Inflammatory macrophage treated with lipopolysaccharide for 1 hour (primary cell): ENCODE measurements at places on chromosomes 16 and 17.

- DNase-seq = peak; percentile 52
Measured at GRCh38 chr17:7444682-7445618, at the start of gene CHRNB1. CHRNB1 (plus strand) TSS chr17:7445061; CDS start chr17:7445128, 67 bp downstream.

GRCh38 chr17:44578947-44579346 lies 21.7 kb downstream of the FZD2 start:
- DNase-seq = no peak

DNA sequence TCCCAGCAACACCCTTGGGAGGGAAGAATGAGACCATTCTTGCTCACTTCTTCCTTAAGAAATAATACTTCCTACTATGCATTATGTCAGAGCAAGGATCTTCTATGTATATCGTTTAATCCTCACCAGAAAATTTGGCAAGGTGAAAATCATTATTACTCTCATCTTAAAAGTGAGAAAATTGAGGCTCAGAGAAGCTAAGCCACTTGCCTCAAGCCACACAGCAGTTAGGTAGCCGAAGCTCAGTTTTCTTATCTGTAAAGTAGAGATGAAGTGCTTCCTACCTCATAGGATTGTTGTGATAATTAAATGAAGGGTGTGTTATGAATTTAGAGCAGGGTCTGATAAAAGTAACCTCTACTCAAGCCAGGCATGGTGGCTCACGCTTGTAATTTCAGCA lies 368.9 kb upstream of the ASIC2 start:
- DNase-seq = no peak

DNA sequence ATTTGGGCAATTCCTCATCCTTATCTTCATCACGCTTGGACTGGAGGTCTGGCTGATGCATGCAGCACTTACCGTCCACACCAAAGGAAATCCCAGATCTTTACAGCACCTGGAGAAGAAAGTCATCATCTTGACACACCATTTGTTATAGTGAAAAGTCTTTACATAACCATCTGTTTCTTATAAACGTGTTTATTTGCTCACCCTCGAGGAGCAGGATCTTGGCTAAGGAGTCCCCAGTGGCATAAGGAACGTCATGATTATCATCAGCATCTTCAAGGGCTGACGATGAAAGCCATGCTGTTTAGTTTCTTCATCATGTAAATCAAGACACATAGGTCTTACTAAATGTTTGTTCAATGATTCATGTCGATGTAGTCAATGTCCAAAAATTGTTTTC lies 248.8 kb upstream of the ELAC2 start:
- DNase-seq = no peak

DNA sequence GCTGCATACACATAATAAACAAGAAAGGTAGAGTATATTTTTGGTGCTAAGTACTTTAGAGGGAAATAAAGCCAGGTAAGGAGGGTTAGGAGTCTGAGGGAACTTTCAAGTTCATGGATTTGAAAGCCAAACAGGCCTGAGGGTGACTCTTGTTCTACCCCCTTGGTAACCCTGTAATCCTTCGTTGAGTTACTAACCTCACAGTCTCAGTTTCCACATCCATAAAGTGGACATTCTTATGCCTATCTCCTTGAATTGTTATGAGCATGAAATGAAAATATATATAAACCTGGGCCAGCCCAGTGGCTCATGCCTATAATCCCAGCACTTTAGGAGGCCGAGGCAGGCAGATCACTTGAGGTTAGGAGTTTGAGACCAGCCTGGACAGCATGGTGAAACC lies 22.4 kb downstream of the PECAM1 start:
- DNase-seq = no peak

- DNase-seq = no peak
Measured at GRCh38 chr16:74033441-74033995, 263.1 kb upstream of the PSMD7 start.

GRCh38 chr16:1078579-1079021 lies 6.1 kb downstream of the SSTR5 start:
- no peak for DNase-seq

GRCh38 chr16:71610936-71611871 lies 14.8 kb upstream of the MARVELD3 start:
- peak; percentile 29 for DNase-seq

DNA sequence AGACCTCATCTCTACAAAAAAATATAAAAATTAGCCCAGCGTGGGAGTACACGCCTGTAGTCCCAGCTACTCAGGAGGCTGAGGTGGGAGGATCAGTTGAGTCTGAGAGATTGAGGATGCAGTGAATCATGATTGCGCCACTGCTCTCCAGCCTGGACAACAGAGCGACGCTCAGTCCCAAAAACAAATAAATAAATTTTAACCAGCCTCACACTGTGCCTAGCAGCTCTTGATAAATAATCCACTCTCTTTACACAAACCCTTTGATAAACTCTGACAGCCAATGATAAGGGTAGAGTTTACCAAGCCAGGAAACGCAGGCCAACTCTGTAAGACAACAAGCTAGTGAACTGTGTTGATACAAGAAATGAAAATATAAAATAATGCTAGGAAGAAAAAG lies 32.7 kb downstream of the LITAF start:
- DNase-seq = peak; percentile 16

DNA sequence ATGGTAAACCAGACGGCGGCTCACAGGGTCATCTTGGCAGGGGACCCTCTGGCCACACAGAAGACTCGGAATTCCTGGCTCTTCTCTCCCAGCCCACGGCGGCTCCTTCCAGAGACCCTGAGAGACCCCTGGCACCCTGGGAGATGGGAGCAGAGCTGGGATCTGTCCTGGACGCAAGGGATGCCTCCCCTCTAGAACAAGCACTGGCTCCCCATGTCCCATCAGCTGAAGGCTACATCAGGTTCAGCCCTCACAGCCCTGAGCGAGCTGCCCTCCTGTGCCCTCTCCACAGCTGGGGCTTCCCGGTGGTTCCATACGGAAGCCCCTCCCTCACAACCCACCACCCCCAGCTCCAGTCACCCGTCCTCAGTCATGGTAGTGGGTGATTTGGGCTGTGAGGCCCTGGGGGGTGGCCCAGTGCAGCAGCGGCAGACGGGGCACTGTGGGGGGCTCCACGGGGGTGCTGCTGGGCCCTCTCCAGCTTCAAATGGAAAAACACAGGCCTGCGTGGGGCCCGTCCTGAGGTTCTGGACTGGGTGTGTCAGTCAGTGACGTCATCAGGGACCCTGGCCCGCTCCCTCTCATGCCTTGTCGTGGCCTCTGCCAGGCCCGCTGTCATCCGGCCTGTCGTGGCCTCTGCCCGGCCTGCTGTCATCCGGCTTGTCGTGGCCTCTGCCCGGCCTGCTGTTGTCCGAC lies 13.0 kb upstream of the CBFA2T3 start:
- no peak for DNase-seq

DNA sequence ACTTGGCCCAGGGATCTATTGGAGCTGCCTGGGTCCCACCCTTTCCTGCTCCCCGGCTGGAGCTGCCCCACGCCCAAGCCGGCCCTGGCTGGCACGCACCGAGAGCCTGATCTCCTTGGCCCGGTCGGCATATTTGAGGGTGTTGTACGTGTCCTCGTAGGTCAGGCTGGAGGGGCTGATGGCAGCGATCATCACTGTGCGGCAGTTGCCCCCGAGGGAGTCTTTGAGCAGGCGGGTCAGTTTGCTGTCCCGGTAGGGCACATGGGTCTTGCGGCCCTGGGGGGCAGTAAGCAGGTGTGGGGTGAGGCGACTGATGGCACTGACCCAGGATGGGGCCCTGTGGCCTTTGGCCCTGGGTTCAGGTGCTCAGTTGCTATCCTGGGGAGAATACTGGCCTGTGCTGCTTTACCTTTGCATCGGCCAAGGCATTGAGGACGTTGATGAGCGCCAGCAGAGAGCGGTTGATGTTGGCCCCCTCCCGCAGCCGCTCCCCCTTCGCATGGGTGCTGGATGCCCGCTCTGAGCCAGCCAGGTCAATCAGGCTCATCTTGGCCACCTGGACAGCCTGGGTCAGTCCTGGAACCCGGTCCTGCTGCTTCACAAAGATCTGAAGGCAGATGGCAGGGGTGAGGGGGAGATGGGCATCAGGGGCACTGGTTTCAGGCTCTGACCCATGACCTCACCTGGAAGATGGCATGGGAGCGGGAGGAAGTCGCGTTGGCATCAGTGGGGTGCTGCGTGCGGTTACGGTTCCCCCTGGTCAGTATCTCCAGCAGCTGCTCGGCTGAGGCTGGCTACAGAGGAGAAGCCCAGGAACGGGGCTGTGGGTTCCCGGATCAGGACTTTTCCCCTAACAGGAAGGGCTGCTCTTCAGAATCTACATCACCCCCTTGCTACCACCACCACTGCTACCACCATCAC lies 13.5 kb downstream of the KIF18B start:
- no peak for DNase-seq

DNA sequence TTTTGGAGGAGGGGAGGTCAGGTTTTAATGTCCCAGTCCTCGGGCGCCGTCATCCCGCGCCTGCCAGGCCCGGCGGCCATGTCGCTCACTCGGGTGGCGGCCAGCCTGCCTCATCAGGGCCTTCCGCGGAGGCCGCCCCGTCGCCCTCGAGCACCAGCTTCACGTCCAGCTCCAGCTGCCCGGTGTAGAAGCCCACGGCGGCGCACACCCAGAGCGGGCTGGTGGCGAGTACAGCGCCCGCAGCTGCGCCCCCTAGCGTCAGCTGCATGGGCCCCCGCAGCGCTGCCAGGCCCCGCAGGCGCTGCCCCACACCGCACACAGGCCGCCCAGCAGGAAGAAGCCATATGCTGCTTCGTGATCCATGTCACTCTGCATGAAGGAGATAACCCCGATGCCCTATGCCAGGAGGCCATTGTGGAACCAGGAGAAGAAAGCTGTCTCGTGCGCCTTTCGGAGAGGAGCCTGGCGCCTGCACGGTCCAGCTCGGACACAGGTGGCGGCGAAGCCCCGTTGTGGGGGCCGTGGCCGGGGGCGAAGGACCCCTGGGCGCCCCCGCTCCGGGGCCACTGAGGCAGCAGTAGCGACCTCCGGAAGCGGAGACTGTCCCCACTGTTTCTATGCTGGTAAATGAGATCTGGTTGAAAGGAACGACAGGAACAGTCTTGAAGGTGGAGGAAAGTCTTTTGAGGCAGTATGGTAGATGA lies 9.6 kb downstream of the AP2B1 start:
- no peak for DNase-seq

DNA sequence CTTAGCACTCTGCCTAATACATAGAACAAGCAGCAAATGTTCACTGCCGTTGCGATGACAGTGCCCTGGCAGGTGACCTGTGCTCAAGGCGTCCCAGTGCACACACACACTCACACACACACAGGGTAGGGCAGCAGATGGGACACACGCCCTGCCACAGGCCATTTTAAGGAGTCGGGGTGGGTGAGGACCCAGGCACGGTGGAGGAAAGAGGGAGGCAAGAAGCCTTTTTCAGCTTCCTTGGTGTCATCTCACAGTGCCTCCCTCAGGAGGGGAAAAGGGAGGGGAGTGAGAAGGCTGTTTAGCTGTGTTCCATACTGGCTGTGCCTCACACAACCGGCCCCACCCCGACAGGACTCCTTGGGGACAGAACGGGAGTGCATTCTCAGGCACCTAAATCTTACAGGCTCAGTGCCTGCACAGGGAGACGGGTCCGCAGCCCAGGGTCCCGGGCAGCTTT lies 1.5 kb downstream of the PITPNM3 start:
- no peak for DNase-seq

DNA sequence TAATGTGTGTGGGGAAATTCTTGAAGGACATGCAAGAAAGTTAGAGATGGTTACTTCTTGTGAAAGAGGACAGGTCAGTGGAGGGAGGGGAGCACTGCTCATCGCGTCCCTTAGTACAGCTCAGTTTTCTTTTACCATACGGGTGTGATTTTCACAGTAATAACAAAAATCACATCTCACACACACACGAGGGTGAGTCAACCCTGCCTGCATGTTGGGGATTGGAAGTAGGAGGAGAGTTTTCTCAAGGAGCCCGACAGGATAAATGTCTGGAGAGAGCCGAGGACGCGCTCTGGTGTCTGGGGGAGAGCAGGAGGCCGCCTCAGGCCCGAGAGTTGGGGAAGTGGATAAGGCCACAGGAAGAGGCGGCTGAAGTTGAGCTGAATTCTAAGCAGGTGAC lies 16.4 kb downstream of the PLCD3 start:
- no peak for DNase-seq
